Fibroblast of mammary gland (primary cell): ENCODE measurements at places on chromosomes 1 and 21.
A peak's percentile ranks its signal among the peaks of the same experiment; 100 is the strongest.

- no peak for DNase-seq
Observed at GRCh38 chr1:227952374-227953021, 4.8 kb upstream of the WNT9A start.

DNA sequence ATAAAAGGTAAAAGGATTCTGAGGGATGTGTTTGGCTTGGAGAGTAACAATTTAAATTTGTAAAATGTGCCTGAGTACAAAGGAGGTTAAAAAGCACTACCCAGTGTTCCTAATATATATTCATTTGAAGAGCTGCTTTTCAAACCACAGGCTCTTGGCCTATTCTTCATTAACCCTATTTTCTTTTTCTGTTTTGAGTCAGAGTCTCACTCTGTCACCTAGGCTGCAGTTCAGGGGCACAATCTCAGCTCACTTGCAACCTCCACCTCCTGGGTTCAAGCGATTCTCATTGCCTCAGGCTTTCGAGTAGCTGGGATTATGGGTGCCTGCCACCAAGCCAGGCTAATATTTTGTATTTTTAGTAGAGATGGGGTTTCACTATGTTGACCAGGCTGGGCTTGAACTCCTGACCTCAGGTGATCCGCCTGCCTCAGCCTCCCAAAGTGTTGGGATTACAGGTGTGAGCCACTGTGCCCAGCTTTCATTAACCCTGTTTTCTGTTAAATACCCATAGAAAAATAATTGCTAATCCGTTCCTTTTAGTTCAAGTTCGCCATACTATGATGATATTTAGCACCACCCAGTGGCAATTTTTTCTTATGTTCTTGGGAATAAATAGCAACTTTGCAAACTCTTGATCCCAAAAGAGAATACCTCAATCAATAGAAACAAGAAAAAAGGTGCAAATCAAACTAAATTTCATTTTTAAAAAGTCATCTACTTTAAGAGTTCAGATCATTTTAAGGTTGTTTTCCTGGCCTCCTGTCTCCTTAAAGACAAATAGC, 30.5 kb downstream of the ZBTB8OS start:
- peak; percentile 44 for DNase-seq

- no peak for DNase-seq
Observed at GRCh38 chr1:165057956-165058355, 298.6 kb downstream of the LMX1A start.

GRCh38 chr1:65965112-65965996, 172.7 kb downstream of the PDE4B start:
- DNase-seq = no peak

GRCh38 chr1:165355139-165355976, 1.2 kb downstream of the LMX1A start:
- DNase-seq = no peak

- peak; percentile 62 for DNase-seq
Observed at GRCh38 chr1:212630158-212630900, 21.8 kb downstream of the ATF3 start.

- peak; percentile 62 for DNase-seq
Observed at GRCh38 chr21:36628761-36629460, 70.0 kb upstream of the SIM2 start.

GRCh38 chr1:198910816-198911215, 272.0 kb downstream of the PTPRC start:
- DNase-seq = no peak

DNA sequence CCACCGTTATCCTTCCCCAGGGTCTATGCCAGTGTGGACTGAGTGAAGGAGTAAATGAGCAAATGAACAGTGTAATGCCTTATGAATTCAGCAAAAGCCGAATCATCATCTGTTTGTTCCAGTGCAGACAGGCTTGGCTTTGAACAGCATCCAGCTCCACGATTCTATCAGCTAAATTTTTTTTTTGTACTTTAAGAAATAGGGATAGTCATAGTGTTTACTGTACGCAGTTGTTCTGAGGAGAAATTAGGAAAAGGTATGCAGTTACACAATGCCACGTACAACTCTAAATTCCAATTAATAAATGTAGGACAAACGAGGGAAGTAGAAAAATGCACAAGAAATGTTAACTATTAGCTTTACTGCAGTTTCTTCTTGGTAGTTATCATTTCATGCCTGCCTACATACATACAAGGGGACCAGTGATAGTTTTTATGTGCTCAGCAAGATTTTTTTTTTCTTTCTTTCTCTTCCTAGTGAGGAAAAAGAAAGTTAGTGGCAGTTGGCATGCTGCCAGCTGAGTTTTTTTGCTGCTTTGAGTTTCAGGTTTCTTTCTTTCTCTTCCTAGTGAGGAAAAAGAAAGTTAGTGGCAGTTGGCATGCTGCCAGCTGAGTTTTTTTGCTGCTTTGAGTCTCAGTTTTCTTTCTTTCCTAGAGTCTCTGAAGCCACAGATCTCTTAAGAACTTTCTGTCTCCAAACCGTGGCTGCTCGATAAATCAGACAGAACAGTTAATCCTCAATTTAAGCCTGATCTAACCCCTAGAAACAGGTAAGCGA, at the start of gene IFI44L:
IFI44L (plus strand) TSS at position 646 of the 777 bp plus-strand sequence. CDS start 7,468 bp downstream, outside the sequence.
- peak; percentile 88 for DNase-seq

GRCh38 chr1:180358649-180359048, 128.6 kb downstream of the LHX4 start:
- DNase-seq = no peak

GRCh38 chr1:64192290-64192689, 11.1 kb upstream of the UBE2U start:
- DNase-seq = no peak

DNA sequence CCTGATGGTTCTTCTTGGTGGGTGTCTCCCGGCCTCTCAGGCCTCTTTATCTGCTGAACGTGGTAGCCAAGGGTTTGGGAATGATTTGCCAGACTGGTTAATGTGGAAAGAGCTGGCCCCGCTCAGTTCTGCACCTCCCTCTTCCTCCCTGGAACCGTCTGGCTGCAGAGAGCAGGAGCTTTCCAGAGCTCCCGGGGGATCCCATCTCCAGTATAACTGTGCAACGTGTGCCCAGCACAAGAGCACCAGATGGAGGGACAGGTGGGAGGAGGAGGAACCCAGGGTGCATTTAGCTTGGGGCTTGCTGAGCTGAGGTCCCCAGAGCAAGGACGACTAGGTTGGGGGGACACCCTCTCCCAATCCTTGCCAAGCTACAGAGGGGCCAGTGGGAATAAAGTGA, 5.0 kb downstream of the TFF1 start:
- DNase-seq = no peak

DNA sequence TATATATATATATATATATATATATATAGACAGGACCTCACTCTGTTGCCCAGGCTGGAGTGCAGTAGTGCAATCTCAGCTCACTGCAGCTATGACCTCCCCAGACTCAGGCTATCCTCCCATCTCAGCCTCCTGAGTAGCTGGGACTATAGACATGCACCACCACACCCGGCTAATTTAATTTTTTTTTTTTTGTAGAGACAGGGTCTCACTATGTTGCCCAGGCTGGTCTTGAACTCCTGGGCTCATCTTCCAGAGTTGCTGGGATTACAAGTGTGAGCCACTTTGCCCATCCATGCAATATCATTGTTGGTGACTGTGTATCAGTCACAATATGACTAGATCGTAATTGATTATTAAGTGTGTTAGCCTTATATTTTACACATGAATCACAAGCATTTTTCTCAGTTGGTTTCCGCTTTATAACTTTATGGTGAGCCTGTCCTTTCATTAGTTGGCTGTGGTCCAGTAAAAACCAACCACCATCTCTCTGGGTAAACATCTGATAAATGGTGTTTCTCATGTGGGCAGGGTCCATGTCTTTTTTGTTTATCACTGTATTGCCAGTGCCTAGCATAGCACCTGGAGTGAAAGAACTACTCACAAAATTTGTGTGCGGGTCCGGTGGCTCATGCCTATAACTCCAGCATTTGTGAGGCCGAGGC, 63.6 kb downstream of the MYOM3 start:
- peak; percentile 16 for DNase-seq

- peak; percentile 36 for DNase-seq
Observed at GRCh38 chr1:154193821-154194220, 1.9 kb upstream of the TPM3 start.

- DNase-seq = peak; percentile 70
Observed at GRCh38 chr1:19639999-19640362, 4.1 kb upstream of the NBL1 start.

- peak; percentile 87 for DNase-seq
Observed at GRCh38 chr1:222880587-222880986, 65.7 kb downstream of the DISP1 start.

DNA sequence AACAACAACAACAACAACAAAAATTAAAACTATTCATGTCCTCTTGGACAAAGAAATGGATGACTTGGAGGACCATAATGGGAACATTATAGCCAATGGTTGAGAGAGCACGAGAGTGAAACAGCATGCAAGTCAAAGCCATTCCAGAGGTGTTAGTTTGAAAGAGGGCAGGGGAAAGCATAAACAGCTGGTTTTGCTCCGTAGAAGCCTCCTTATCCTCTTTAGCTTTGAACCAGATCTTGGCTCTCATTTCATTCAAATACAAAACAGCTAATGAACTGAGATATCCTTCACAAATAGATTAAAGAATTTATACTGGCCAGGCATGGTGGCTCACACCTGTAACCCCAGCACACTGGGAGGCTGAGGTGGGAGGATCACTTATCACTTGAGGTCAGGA, 8.7 kb upstream of the SMG7 start:
- DNase-seq = no peak

DNA sequence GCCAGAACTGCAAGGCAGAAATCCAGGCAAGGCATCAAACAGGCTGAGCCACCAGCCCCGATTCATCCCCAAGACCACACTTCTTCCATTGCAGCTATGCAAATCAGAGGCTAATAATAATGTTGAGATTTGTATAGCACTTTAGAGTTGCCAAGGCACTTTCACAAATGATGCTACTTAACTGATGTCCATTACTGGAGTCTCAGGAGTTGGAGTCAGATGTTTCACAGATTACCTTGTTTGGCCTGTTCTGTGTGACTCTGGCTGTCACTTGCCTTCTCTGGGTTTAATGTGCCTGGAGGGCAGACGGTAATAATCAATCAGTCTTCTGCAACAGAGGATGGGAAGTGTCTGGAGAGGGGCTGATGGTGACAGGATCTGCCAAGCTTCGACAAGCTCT, 40.8 kb upstream of the MPZL1 start:
- DNase-seq = no peak

- DNase-seq = peak; percentile 38
Observed at GRCh38 chr21:38760017-38760761, 45.5 kb upstream of the ETS2 start.

- DNase-seq = peak; percentile 71
Observed at GRCh38 chr1:84146411-84147032, 2.5 kb downstream of the PRKACB start.

DNA sequence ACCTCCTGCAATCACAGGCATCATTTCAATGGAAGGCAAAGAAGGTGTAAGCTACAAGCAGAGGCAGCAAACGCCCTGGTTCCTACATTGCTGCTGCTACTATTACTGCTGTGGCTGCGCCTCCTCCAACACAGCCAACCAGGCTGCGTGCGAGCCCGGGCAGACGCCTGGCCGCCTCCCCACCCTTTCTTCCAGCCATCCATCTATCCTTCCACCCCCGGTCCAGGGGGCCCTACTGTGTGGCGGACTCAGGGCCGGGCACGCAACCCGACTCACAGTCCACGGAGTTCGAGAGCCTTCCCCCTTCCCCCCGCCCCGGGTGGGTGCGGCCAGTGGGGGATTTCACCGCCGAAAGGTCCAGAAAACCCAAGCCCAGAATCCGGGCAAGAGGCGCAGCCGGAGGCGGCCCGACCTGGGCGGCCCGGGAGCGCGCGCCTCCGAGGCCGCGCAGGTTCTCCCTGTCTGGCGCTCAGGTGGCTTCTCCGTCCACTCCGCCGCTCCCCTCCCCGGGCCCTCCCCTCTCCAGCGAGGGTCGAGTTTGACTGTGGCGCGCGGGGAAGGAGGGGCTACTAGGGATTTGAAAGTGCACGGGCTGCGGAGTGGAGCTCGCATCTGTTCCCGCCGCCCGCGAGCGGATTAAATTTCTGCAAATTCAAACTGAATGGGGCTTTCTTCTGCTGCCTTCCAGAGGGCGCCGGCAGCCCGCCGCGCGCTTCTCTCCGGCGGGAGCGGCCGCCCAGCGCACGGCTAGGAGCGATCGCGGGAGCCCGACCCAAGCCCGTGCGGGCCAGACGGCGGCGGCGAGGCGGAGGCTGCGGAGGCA, at the start of gene HUNK:
HUNK (plus strand) TSS at position 569 of the 823 bp plus-strand sequence. CDS start 655 bp downstream, outside the sequence.
- peak; percentile 17 for DNase-seq

- no peak for DNase-seq
Observed at GRCh38 chr1:34419663-34420136, 243.0 kb downstream of the C1orf94 start.

GRCh38 chr1:12232221-12232620, 2.4 kb downstream of the VPS13D start:
- no peak for DNase-seq

GRCh38 chr1:183674339-183674738, 21.2 kb upstream of the APOBEC4 start:
- DNase-seq = peak; percentile 85

- no peak for DNase-seq
Observed at GRCh38 chr1:9182784-9183257, 51.8 kb upstream of the H6PD start.

- no peak for DNase-seq
Observed at GRCh38 chr1:27716262-27716895, 9.4 kb upstream of the FAM76A start.

DNA sequence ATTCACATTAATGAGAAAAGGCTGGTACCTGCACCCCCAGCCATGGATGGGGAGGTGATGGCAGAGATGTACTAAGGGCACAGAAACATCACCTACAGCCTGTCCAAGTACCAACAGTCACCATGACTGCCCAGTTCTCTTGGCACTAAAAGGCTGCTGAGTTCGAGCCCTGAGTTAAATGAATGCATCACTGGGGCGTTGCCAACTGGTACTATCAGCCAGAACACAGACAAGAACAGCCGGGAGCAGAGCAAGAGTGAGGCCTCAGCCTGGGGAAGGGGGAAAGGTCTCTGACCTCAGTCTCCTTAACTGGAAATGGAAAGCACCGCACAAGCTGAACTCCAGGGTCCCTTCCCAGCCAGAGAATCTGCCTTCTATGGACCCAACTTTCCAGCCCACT, 60.5 kb downstream of the GLIS1 start:
- no peak for DNase-seq

DNA sequence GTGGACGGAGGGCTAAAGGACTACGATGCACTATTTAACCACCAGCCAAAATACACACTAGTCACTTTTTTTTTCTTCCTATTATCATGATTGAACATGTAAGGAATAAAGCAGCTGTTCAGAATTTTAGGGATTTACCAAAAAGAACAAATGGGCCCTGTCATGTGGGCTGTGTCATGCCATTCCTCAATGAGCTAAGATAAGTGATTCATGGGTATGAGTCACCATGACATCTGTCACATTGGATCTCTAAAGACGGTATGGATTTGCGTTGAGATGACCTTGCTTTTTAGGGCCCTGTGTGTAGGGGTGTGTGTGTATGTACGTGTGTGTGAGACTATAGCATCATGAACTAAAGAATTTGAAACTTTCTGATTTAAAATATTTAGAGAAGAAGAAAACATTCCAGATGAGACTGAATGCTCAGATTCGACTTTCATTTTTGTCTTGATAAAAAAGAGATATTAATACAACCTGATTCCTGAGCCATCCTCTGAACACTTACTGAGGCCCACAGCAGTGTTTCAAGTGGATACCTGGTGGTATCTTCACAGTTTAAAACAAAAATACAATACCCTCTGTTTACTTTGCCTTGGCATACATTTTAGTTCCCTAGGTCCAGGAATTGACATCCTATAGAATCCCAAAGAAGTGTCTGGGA, 246.1 kb upstream of the DUSP10 start:
- DNase-seq = peak; percentile 91
